ENCODE measurements at places on chromosomes 11 and 22.

- DNase-seq, result no peak
Measured at GRCh38 chr11:129410395-129410960, 34.8 kb downstream of the BARX2 start.

GRCh38 chr11:116791002-116791812 lies 472 bp downstream of the APOA5 start:
- peak; percentile 93 for DNase-seq

DNA sequence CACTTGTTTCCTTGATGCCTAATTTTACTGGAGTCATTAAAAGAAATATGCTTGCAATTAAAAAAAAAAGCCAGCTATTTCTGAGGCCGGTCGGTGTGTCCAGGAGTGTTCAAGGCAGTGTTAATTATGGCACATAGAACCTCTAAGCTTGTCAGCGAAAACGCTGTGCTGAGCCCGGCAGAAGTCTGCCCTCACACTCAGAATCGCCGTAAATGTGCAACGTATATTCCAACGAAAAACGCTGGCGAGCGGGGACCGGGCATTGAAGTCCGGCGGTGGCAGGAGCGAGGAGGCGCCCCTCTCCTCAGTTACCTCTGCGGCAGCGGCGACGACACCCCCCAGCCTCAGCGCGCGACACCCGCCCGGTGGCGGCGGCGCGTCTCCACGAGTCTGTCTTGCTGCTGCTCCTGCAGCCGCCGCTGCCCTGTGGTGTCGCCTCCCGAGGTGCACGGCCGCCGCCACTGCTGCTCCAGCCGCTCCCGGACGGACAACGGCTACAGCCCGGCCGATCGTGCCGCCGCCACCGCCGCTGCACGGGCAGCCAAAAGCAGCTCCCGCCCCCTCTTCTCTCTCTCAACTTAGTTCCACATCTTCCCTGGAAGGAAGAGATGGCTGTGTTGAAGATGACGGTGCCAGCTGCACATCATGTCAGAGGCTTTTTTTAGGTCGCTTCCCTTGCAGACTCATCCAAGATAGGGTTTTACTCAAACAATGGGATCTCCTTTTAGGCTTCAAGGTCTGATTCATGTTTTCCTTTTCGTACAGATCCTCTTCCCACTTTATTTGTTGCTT lies 56.0 kb downstream of the JAM3 start:
- DNase-seq, result peak; percentile 48

GRCh38 chr11:125932301-125932700 lies 13.5 kb upstream of the VSIG10L2 start:
- DNase-seq, result no peak

GRCh38 chr11:130814440-130815096 lies 101.7 kb downstream of the SNX19 start:
- no peak for DNase-seq

- DNase-seq, result no peak
Measured at GRCh38 chr11:128841461-128842072, 25.5 kb downstream of the KCNJ1 start.

DNA sequence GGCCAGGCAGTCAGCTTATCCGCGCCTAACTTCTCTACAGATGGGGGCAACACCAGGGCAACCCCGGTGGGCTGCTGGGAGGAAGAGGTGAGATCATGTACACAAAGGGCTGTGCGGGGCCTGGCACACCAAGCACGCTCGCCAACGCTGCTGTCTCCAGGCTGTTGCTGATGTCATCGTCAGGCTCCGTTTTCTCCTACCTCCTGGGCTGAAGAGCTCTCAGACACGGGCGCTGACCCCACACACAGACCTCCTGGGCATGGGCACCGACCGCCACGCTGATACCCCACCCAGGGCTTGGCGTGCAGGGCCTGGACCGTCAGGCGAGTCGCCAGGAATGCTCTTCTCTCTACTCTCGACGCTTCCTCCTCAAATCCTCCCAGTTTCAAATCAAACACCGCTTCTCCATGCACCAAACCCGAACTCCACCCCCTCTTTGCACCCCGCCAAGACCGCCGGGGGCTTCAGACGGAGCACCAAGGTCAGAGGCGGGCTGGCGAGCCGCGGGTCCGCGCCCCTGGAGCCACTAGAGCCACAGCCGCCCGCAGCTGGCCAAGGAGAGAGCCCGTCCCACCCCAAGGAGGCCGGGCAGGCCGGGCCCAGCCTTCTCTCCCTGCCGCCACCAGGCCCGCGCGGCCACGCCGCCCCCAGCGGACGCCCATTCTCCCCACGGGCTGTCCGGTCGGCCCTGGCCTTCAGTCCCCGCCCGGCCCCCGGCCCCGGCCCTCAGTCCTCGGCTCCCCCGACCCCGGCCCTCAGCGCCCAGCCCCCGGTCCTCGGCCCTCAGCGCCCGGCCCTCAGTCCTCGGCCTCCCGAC lies 772 bp downstream of the SBF1 start:
- peak; percentile 48 for DNase-seq

- no peak for DNase-seq
Measured at GRCh38 chr11:126332221-126332711, 23.2 kb upstream of the ST3GAL4 start.

DNA sequence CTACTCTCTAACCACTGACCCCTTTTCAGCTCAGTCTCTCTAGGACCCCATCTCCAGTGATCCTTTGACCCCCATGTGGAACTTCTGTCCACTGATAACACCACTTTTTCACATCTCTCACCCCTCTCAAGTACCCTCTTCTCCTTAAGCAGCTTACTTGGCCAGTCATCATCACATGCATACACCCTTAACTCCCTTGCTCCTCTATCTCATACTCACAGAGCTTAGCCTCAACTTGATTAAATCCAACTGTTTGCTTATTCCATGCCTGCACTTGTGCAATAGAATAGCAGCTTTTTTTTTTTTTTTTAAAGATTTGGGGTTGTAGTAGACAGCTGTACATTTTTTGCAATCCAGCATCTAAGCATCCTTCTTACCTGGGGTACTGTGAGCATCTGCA lies 22.2 kb downstream of the AQP11 start:
- no peak for DNase-seq

GRCh38 chr11:75345455-75346160 lies 5.9 kb downstream of the ARRB1 start:
- no peak for DNase-seq

GRCh38 chr22:30186041-30186440 lies 60.5 kb downstream of the LIF start:
- no peak for DNase-seq

DNA sequence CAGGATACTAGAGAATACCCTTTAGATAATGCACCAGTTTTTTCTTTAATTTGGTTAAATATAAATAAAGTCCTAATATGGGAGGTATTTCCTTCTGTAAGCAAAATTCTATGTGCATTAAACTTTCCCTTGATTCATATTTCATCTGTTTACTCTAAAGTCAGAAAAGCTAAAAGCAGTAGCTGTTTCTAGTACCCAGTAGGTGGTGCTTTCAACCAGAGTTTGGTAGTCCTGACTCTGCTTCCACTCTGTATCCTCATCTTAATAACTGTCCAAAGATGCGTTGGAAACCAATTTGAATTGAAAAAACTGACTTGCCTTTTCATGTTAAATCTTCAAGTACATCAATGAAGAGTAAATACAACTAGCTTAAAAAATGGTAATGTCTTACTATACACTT lies 1065.2 kb downstream of the JRKL start:
- no peak for DNase-seq

GRCh38 chr11:123473941-123474677 lies 44.0 kb downstream of the GRAMD1B start:
- DNase-seq, result no peak

- no peak for DNase-seq
Measured at GRCh38 chr11:129192150-129192549, at the start of gene ARHGAP32. ARHGAP32 (minus strand) TSS chr11:129192325; CDS start chr11:129192198, 127 bp downstream.

DNA sequence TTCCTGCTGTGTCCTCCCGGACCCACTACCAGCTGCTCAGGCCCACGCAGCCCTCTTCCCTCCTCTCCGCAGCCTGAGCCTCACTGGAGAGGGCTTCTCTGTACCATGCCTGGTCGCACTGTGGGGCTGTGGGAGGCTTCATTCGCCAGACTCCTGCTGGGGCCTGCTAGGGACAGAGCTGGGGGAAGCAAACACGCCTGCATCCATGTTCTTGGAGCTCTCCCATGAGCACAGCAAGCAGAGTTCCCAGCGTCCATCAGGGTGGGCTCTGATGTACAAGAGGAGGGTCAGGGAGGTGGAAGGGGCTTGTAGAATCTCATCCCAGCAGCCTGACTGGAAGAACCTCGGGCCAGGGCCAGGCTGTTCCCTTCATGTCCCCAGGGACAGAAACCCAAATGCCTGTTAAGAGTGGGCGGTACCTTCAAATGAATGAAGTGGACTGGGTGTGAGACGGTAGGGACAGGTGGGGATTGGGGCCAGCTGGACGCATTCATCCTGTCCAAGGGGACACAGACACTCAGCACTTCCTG lies 59.9 kb downstream of the MPPED1 start:
- no peak for DNase-seq

GRCh38 chr11:10686311-10686710 lies 7.2 kb downstream of the IRAG1 start:
- no peak for DNase-seq

GRCh38 chr11:90221803-90222458 lies 918 bp downstream of the CHORDC1 start:
- no peak for DNase-seq

GRCh38 chr11:32116668-32117067 lies 25.8 kb downstream of the RCN1 start:
- no peak for DNase-seq

GRCh38 chr11:114108501-114109205 lies 49.1 kb downstream of the ZBTB16 start:
- no peak for DNase-seq

DNA sequence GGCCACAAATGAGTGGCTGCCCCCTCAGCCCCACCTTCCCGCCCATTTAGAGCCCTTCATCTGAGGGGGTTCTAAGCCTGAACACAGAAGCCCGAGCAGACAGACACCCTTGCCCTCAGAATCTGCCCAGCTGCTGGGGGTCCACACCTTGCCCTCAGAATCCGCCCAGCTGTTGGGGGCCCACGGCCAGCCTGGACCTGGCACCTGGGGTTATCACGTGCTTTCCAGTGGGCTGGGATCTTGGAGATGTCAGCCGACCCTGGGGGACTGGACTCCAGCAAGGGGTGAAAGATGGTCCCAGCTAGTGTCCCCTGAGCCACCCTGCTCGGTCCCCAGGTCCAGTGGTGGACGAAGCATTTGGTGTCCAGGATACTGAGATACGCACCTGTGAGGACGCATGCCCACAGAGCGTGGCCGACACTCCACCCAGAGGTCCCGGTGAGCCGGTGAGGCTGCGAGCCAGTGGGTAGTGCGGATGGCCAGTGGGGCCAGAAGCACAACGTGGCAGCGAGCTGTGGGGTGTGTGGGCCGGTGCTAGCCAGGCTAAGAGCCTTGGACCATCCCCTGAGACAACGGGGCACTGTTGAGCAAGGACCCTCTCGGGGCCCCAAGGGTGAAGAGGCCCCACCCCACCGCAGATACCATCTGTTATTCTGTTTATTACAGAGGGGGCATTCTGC lies 3.1 kb upstream of the CTSD start:
- no peak for DNase-seq

GRCh38 chr11:107769189-107769588 lies 57.3 kb upstream of the SLN start:
- DNase-seq, result no peak

DNA sequence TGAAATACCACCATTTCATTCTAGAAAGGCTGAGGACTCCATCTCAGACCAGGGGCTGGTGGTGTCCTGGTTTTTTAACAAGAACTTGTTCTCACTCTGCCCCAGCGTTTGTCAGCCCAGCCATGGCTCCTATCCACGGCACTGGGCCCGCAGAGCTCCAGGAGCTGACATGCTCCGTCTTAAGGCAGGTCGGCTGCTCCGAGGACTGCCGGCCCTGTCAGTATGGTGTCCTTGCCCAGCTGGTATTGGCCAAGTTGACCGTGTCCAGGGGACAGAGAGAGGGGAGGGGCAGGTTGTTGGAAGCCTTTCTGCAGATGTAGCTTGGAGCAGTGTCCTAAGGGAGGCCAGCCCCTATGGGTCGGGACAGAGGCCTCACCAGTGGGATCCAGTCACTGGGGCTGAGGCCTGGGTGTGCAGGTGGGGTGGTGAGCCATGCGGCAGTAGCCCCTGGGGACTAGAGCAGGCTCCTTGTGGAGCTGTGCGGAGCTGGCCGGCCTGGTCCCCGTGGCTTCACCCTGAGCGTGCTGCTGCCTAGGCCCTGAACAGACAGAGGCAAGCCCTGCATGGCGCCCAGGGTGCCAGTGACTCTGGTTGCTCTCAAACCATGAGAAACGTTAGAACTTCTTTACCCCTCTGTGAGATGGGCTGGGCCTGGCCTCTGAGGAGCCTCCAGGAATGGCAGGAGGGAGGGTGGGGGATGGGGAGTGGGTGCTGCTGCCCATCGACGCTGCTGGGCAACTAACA lies 39.9 kb upstream of the KCNQ1OT1 start:
- DNase-seq, result no peak

DNA sequence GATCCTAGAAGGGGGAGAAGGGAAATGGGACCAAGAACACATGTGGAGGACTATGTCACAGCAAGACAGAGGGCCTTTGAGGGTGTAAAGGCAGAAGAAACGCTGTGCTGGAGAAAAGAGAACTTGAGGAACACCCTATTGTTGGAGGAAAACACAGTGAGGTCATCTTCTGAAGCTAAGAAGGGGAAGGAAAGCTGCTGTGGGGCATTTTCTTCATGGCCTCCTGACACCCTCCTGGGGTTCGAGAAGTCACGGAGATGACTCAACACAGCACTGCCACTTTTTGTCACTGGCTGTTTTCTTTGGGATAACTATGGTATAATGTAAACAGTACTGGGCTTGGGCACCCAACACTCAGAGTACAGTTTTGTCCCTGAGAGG lies 492.6 kb upstream of the CADM1 start:
- no peak for DNase-seq

GRCh38 chr11:67381244-67381972 lies 8.0 kb upstream of the CLCF1 start:
- DNase-seq, result no peak

DNA sequence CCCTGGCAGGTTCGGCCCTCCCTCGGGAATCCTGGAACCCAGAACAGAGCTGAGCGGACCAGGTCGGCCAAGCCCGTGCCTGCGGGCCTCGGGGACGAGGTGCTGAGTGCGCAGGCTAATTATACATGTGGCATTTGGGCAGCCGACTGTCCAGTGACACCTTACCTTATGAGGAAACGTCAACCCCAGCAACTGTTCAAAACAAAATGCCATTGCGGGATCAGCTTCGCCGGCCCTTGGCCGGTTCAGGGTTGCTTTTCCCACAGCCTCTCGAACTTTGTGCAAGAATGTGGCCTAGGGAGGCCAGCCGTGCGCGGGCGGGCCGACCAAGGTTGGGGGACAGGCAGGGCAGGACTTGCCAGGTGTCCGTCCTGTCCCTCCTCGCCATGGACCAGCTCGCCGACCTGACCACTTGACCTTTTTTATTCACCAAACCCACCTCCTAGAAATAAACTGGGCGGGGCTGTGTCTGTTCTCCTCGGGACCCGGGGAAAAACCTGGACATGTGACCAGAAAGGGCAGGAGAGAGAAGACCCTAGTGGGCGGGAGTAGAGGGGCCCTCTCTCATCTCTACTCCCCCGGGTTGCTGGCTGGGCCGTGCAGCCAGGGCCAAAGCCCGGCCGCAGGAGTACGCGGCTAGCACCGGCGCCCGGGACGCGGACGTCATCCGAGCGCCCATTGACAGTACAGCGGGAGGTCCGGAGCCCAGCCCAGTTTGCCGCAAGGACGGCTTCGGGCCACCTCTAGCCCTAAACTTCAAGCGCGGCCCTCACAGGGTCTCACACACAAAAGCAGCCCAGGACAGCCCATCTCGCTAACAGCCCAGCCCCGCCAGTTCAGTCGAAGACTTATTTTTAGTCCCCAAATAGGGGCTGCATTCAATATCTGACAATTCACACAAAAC lies 134.3 kb upstream of the C11orf58 start:
- peak; percentile 42 for DNase-seq

All from endothelial cell (in vitro differentiated cells).